ENCODE measurements at places on chromosomes 13 and 19.

DNA sequence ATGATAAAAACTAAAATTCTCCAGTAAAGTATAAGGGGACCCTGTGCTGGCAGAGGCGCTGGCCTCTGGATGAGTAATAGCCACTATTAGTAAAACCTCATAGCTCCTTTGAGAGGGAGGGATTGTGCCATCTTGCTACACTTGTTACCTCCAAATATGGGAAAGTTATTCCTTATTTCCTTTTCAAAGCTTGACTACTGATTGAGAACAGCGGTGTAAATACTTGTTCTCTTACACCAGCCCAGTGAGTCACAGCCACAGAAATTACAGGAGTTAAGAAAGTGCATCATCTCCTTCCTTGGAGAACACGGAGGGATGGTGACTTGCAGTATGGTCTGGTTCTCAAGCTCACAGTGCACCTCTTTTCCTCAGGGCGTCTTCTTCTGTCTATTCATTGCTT is 379.0 kb downstream of the EFNB2 start:
- no peak for DNase-seq

DNA sequence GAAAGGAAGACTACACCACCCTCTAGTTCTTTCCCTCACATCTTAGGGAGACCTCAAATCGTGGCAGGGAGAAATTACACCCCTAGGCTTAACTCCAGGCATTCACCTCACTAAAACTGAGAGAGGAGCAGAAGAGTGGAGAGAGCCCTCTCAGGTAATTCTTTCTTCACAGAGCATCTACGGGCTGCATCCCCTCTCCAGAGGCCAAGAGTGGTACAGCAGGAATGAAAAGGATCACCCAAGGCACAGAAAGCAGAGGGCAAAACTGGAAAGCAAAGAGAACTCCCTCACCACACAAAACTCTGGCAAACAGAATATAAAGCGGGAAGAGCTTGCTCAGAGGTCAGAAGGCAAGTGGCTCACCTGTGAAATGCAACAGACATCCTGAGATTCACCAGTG is 661.2 kb downstream of the TBC1D4 start:
- no peak for DNase-seq

GRCh38 chr13:22102271-22102670 is 431.4 kb downstream of the FGF9 start:
- DNase-seq = no peak

GRCh38 chr13:94703721-94704314 is 8.5 kb downstream of the SOX21 start:
- no peak for DNase-seq

DNA sequence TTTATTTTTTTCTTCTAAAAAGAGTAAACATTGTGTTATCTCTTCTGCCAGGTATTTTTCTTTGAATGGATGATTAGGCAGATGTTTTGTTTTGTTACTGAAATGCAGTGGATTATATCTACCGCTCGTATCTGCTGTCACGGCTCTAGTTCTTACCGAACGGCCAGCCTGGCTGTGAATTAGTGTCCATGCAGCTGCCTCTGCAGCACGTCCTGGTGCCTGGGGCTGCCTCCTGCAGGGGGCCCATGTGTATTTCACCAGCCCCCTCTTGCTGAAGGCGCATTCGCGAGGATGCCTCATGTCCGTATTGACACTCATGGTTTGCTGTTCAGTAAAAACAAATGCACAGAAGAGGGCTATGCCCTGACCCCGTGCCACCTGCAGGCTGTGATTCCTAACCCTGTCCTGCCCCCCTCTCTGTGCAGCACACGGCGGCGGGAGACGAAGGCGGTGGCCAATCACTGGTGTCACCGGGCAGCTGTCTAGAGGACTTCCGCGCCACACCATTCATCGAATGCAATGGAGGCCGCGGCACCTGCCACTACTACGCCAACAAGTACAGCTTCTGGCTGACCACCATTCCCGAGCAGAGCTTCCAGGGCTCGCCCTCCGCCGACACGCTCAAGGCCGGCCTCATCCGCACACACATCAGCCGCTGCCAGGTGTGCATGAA is 49.9 kb downstream of the RAB20 start:
- DNase-seq = no peak

- no peak for DNase-seq
Measured at GRCh38 chr13:30346789-30347167, 39.4 kb upstream of the KATNAL1 start.

- peak; percentile 25 for DNase-seq
Measured at GRCh38 chr19:33413868-33414666, 40.6 kb downstream of the CEBPG start.

DNA sequence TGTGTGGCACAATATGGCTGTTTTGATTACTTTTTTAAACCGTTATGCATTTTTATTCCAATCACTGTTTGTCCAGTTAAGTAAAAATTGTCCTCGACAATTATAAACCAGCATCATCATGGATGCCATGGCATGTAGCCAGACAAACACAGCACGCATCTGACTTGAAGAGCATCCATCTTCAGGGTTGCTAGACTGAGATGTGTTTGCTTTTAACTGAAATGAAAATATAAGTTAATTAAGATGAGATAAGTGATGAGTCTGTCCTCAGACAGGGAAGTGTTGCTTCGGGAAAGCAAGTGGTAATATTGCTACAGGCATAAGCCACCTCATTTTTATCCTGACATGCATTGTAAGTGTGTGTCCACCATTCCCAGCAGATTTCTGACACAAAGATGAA is 92.8 kb upstream of the TPP2 start:
- DNase-seq = no peak

GRCh38 chr19:52946322-52947310 is 16.1 kb downstream of the ZNF816 start:
- peak; percentile 75 for DNase-seq

DNA sequence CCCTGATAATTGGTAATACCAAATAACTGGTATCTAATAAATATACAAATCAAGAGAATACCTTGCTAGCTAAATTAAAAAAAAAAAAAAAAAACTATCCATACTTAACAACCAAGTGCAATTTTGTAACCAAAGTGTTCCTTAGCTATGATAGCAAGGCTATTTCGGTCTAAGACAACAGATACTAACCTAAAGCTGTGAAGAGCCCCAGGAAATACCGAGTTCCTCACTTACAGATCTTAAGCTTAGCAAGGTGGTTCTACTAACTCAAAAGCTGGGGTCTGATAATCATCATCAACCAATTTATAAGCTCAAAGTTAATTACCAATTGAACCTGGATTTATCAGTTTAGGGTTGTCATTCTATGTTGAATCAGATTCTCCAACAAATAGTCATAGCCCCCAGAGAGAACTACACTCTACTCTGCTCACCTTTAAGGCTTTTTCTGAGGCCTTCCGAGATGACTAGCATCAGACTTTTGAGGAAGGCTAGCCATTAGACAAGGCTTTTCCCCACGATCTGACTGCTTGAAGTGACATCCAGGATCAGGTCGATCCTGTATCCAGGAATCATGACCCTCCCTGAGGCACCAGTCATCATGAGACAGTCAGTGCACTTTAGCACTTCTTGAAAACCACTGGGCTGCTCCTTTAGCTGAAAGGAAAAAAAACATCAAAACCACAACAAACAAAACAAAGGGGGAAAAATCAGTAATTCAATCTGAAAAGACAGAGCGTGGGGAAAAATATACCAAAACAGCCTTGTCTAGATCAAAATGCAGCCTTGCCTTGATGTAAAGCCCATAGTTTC is 31.9 kb downstream of the INTS6 start:
- no peak for DNase-seq

- no peak for DNase-seq
Measured at GRCh38 chr19:751501-752341, 809 bp downstream of the MISP start.

DNA sequence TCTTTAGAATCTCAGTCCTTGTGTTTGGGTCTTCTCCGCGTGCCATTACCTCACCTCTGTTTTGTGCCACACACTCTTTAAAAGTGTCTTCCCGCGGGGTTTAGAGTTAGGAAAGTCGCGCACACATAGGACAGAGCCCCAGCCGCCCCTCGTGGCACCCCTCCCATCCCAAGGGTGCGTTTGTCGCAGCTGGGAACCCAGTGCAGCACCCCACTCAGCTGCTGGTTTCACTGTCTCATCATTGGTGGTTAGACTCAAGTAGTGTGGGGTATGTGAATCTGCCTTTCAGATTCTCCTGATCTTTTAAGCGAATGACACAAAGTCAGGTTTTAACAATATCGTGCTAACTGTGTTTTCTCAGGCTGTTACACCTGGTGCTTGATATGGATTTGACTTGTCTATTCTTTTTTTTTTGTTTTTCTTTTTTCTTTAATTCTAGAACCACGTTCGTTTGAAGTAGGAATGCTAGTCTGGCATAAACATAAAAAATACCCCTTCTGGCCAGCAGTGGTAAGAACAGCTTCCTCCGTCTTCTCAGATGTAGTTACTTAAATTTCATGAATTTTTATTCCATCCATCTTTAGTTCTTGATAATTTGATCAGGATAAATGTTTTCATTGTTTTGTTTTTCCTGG is 19.5 kb upstream of the NDUFS7 start:
- no peak for DNase-seq

DNA sequence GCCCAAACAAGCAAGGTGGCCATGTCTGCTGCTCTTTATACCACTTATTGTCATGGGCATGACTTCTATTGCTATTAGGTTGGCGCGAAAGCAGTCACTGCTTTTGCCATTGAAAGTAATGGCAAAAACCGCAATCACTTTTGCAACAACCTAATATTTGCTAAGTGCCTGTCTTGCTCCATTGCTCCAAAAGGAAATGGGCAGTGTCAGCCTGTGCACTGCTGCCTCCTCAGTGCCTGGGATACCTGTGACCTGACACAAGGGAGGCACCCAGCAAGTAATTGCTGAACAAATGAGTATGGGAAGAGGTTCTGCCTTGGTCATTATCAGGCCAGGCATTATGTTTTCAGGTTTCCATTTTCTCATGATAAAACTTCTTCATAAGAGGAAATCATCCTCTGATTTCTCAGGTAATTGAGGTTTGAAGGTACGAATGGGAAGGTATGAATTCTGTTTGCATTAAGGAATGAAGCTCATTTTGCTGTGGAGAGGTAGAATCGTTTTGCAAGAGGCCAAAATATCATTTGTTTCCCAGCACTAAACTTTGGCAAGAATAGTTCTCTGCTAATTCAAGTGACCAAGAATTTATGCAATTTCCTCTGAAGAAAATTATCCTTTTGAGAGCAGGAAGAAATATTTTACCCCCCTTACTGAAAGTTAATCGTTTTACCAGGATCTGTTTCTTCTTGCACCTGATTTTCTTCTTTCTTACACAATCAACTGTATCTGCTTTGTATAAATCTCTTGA is 128.4 kb upstream of the SPRY2 start:
- no peak for DNase-seq

DNA sequence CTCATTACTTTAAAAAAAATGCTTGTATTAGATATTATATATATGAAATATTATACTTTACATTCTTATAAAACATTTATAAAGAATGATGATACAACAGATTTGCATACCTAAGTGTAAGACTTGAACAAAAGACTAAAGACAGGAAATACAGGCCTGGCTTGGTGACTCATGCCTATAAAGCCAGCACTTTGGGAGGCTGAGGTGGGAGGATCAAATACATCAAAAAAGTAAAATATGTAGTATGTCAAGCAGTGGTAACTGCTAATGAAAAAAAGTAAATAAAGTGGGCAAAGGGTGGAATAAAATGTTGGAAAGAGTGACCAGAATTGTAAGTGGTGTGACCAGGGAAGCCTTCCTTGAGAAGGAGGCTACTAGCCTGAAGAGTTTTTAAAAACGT is 133.7 kb downstream of the GGACT start:
- no peak for DNase-seq

DNA sequence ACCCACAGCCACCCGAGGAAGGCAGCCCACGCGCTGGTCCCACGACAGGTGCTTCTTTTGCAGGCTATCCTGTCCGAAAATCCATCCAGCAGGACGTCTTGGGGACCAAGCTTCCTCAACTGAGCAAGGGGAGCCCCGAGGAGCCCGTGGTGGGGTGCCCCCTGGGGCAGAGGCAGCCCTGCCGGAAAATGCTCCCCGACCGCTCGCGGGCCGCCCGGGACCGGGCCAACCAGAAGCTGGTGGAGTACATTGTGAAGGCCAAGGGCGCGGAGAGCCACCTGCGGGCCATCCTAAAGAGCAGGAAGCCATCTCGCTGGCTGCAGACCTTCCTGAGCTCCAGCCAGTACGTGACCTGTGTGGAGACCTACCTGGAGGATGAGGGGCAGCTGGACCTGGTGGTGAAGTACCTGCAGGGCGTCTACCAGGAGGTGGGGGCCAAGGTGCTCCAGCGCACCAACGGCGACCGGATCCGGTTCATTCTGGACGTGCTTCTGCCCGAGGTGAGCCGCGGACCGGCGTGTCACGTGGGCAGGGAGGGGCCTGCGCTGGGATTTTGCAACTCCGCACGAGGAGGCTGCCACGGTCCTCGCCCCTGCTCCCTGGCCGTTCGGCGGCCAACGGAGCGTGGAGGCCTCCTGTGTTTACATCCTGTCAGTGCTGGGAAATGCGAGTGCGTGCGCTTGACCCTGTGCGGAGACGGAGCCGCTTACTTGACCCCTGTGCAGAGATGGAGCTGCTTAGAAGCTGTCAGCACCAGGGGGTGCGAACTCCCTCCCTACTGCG is 12.9 kb upstream of the NDUFS7 start:
- DNase-seq = no peak

- DNase-seq = no peak
Measured at GRCh38 chr13:59801107-59801880, 362.4 kb downstream of the DIAPH3 start.

GRCh38 chr13:75357576-75358289 is 124.2 kb downstream of the TBC1D4 start:
- DNase-seq = no peak

DNA sequence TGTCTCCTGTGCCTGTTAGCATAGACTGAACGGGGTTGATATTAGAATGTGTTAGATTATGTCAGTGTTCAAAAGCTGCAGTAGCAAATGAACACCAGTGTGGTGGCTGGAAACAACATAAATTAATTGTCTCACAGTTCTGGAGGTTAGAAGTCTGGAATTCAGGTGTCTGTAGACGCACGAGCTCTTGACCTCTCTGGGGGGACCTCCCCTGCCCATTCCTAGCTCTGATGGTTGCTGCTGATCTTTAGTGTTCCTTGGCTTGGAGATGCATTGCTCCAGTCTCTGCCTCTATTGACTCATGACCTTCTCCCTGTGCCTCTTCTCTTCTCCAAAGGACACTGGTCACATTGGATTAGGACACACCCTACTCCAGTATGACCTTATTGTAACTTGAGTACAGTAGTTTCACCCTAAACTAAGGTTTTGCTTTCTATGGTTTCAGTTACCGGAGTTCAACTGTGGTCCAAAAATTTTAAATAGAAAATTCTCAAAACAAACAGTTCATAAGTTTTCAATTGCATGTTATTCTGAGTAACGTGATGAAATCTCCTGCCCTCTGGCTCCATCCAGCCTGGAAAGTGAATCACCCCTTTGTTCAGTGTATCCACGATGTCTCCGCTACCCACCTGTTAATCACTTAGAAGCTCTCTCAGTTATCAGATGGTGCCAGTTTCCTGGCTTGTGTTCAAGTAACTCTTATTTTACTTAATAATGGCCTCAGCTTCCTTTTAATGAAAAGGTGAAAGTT is 273.2 kb downstream of the MYO16 start:
- DNase-seq = no peak

- no peak for DNase-seq
Measured at GRCh38 chr19:31389874-31390273, 40.6 kb upstream of the TSHZ3 start.

- peak; percentile 74 for DNase-seq
Measured at GRCh38 chr13:105410602-105411001, 1124.9 kb downstream of the EFNB2 start.

Data from Right ventricle myocardium superior (tissue), 1 donor.